ENCODE measurements at places on chromosomes 7 and 10.

DNA sequence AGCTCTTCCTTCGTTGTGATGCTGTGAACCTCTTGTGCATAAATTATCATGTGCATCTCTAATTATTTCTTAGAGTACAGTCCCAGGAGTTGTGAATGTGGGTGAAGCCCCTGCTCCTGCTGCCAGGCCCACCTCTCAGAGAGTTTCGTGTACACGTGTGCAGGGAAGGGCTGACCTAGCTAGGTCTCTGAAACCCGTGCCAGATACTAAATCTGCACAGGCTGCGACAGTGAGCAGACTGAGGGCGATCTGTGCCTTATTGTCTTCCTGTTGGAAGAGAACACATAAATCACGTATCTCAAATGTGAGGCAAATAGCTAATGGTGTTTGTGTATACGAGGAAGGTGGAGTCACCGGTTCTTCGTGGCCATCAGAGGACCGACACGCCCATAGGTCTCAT is 71.8 kb upstream of the DNAJB6 start:
- no peak for DNase-seq

- no peak for DNase-seq
Observed at GRCh38 chr10:22343731-22344130, 1.6 kb upstream of the SPAG6 start.

DNA sequence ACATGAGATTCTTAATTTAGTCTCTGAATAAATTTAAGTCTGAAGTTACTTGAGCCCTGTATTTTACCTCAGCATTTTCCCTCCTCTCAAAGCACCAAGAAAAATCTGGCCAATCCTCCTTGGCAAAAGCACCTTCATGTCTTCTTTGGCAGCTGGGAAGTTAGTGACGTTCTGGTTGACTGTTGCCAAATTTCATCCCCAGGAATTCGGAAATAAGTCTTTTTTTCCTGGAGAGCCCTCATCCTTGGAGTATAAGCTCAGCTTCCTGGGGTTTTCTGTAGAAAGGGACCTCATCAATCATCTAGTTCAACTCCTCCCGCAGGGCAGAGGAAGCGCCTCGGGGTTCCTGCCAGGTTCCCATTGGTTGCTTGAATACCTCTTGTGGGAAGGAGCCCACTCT is 377.6 kb downstream of the PHTF2 start:
- DNase-seq = no peak

DNA sequence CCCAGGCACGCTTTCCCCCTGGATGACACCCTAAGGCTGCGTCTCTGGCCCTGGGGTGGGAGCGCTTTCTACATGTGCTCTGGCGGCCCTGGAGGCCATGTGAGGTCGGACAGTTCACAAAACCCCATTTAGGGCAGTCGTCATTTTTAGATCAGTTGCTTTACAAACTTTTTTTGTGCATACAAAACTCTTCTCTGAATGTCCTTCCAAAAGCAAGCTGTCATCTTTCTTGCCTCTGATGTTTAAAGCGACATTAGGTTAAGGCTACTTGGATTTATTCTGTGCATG is 5.9 kb downstream of the MAFK start:
- DNase-seq = no peak

DNA sequence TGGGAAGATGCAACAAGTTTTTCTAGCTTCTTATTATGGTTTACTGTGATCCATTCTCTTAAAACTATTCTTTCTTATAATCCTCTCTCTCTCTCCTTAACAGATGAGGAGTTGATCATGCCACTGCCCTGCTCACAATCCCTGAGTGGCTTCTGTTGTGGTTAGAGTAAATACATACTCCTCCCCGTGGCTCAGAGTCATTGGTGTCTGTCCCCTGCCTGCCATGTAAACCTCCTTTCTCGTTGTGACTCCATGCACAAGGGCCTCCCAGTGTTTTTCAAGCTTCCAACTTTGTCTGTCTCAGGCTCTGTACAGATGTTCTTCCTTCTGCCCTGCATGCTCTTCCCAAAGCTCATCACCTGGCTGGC is 20.4 kb downstream of the CCNY start:
- no peak for DNase-seq

DNA sequence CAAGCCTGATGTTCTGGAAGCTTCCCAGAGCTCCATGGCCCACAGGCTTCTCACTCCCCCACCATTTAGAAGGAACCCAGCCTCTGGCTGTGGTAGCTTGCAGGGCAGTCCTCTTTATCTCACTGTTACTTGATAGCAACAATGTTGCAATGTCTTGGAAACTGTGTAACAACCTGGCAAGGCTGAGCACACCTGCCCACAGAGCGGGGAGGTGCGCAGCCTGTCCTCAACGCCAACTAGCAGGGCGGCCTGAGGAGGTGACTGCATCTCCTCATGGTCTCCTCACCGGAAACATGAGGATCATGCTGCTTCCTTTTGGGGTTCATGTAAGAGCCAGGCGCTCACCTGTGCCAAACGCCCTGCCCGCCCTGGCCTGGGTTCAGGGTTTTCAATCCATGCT is 43.7 kb upstream of the INSIG1 start:
- DNase-seq = no peak

DNA sequence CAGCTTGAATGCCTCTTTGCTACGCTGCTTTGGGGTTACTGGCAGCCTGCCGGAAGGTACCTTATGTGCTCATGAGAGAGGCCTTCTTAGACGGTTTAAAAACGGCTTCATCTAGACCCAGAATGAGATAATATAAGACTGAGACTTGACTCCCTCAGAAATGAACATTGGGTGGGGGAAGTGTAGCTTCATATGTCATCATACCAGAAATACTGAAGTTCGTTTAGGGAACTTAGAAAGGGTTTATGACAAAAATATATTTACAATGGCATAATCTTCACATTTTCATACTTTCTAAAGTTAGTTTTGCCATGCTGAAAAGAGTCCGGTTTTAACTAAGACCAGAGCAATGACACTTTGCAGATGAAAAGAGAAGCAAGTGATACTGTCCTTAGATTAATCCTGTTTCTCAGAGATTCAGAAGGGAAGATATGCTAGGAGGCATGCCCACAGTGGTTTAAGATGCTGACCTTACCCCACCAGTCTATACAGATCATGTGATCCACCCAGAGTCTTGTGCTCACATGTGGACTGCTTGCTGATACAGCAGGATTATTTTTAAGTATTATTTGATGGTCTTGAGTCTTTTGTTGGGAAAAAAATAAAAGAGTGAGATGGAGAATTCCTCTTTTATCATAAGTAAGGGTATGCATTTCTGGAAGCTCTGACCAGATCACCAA is 40.8 kb upstream of the HGF start:
- DNase-seq = no peak

DNA sequence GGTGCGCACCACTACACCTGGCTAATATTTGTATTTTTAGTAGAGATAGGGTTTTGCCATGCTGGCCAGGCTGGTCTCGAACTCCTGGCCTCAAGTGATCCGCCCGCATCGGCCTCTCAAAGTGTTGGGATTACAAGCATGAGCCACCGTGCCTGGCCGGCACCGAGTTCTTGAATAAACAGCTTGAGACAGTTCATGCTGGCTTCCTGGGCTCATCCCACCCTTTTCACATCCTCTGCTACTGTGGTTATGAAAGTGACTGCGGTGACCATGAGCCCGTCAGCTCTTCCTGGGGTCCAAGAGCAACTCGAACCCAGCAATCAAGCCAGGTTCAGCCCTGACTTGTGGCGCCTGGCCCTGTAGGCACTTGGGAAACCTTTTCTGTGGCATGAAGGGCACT is 38.7 kb downstream of the HIP1 start:
- no peak for DNase-seq

DNA sequence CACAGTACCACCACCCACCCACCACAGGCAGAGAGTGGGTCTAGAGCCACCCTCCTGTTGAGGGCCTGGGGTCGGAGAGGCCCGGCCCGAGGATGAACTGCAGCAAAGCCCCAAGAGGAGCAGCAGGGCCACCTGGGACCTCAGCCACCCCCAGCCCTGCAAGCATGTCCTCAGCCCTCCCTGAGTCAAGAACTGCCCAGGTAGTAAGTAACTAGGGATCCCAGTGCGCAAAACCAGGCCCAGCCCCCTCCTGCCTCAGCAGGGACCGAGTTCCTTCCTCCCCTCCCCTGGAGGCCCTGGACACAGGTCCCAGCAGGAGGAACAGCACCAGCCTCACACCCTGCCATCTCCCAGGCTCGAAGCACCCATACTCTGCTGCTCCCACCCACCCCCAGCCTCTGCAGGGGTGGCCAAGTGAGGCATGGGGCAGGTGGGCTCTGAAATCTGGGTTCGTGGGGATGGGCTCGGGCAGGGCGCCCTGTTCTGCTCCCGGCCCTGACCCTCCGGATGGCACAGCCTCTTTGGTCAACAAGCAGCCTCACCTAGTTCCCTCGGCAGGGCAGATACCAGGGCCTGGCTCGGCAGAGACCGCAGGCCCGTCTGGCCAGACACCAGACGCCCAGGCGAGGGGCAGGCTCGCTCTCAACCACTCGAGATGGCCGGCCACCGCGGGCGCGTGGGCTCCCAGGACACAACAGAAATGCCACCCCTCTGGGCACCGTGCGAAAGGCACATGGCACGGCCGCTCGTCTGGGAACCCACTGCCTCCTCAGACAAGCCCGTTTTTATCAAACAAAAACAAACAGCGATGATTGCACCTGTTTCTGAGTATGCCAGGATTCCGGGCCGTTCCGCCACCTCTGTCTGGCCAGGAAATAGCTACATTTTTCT is 15.2 kb downstream of the PDGFA start:
- DNase-seq = no peak

- DNase-seq = no peak
Observed at GRCh38 chr10:46317370-46317769, 30.6 kb downstream of the ANTXRL start.

GRCh38 chr10:120505056-120505455 is 48.0 kb downstream of the PLPP4 start:
- peak; percentile 42 for DNase-seq

GRCh38 chr10:28508304-28508925 is 24.5 kb upstream of the WAC start:
- no peak for DNase-seq

DNA sequence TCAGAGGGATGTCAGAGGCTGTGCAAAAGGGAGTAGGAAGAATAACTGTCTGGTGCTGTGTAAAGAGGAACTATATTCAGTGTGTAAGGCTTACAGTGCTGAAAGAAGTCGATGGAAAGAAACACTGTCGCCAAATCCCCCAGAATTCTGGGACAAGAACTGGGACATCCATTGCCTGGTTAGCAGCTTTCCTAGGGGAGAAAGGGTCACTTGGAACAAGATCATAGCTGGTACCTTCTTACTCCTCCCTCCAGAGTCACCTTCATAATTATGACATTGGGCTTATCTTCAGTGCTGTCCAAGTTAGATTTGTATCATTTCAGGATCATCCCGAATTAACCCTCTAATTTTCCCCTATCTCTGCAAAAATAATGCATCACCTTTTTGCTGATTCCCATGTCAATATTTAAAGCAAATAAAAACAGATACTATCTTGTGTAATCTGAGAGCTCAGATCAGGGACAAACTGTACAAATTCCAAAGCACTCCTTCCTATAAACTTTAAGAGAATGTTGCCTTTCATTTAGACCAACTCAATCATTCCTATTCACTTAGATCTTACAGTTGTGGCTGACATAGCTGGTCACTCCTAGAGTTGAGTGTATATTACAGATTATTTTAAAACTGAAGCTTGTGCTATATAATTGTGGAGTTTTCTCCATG is 96.5 kb downstream of the DNAH11 start:
- DNase-seq = no peak

- no peak for DNase-seq
Observed at GRCh38 chr7:66757939-66758338, 17.4 kb downstream of the RABGEF1 start.

GRCh38 chr10:22564060-22564459 is 150.3 kb downstream of the PIP4K2A start:
- DNase-seq = no peak

DNA sequence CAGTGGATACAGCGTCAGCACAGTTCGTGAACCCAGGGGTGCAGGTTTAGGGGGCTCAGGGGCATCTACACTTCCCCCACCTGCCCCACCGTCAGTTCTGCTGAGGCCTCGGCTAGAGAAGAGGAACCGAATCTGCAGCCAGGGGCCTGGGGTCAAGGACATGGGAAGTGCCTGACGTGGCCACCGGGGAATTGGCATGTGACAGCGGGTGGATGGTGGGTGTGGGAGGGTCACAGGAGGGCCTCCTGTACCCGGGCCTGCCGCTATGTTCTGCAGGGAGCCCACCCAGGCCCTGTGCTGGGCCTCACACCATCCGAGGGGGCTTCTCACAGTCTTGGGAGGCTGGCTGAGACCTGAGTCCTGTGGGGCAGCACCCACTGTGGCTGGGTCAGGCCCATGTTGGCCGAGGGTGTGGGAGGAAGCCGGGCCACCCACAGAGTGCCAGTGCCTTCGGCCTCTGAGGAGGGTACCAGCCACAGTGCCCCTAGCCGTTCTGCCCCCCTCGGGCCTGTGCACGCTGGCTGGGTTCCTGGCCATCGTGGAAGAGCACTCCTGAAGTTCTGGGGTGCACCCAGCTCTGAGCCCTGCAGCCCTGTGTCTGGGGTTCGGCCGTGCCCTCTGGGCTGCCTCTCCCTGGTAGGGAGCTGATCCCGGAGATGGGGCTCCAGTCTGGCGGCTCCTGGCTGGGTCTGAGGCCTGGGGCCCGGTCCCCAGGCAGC is 5.9 kb downstream of the TTYH3 start:
- DNase-seq = no peak

DNA sequence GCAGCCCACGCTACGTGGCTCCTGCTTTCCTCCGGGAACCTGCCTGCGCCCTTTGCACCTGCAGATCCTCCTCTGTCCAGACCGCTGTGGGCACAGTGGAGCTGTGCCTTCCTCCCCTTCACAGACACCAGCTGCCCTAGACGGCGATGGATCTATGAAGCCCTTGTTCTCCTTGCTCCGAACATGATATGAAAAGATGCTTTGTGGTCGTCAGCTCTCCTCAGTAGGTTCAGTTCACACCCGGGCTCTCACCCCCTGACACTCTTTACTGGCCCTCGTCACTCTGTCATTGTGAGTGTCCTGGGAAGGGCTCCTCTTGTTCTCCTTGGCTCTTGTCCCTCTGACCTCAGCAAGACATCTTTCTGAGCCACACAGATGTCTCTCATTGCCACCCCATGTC is 4.2 kb downstream of the ZNF488 start:
- peak; percentile 14 for DNase-seq

DNA sequence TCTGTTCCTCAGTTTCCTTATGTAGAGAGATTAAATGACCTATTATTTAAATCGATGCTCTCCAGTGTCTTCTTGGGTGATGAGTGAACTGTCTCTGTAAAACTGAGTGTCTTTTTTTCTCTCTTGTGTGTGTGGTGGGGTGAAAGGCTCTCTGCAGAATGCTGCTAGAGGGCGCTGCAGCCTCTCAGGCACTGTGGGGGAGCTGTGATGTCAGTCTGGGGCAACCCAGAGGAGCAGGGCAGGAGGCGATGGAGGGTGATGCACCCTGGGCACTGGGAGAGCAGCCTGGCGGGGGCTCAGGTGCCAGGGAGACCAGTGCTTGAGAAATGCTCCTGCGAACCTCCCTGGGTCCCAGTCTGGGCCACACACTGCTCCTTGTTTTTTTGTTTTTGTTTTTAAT is 110.1 kb upstream of the POM121L12 start:
- peak; percentile 50 for DNase-seq

- DNase-seq = no peak
Observed at GRCh38 chr10:95502377-95502776, 58.8 kb downstream of the SORBS1 start.
